ENCODE measurements at places on chromosomes 12 and 14.

GRCh38 chr12:78402366-78403134, 462.0 kb upstream of the SYT1 start:
- DNase-seq, result no peak

DNA sequence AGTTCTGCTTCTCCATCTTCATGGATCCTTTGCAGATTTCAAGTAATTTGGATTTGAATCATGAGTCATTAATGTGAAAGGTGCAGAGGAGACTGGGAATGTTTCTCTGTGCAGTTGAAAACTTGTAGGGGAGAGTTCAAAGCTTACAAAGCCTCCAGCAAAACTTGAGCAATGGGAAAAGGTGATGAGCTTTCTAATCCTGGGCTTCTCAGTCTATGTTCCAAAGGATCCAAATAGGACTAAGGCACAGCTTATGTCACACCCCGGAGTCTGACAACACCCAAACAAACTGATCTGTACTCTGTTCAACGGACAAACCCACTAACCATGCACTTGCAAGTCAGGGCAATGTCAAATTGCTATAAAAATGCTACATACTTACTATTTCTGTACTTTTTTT, 134.8 kb downstream of the DUSP6 start:
- no peak for DNase-seq

GRCh38 chr14:24670594-24670993, 36.6 kb upstream of the GZMB start:
- DNase-seq, result no peak

DNA sequence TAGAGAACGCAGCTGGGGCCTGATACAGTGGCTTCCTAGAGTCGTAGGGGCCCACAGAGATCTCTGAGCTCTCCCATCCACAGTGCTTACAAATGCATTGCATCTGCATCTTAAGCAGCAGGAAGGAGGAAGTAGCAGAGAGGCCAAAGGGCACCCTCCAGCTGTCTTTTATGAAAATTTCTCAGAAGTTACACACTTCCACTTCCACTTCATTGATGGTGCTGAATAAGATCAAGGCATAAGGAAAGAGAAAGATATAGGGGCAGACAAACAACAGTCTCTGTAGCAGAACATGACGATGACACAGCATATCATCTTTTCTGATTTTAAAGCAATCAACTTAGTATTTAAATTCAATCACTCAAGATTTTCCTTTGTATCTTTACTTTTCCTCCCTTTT, 51.6 kb upstream of the ABCC9 start:
- no peak for DNase-seq

GRCh38 chr14:102829016-102829548, 51.8 kb downstream of the TRAF3 start:
- DNase-seq, result no peak

GRCh38 chr14:79732911-79733655, 478.2 kb downstream of the DIO2 start:
- DNase-seq, result no peak
